Fibroblast of mammary gland (primary cell): ENCODE measurements at places on chromosomes 1 and 21.

GRCh38 chr1:171372418-171373084 is 58.6 kb downstream of the FMO4 start:
- DNase-seq, result no peak

GRCh38 chr1:106907795-106908194 is 148.7 kb upstream of the PRMT6 start:
- DNase-seq, result no peak

DNA sequence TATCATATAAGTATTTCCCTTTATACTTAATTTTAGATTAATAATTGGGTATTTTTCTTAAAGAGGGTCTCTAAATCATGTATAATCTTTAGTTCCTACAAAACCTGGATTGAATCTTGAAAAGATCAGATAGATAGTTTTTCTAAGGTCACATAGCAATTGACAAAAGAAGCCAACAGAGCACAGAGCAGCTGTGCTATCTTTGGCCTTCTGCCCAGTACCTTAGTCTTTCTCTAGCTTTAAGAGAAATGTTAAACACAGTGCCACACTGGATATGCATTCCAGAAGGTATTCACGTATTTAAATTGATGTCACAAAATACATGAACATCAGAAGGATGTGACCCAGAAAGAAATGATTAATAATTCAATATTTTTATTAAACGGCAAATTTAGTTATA is 86.8 kb downstream of the C21orf91 start:
- peak; percentile 7 for DNase-seq

DNA sequence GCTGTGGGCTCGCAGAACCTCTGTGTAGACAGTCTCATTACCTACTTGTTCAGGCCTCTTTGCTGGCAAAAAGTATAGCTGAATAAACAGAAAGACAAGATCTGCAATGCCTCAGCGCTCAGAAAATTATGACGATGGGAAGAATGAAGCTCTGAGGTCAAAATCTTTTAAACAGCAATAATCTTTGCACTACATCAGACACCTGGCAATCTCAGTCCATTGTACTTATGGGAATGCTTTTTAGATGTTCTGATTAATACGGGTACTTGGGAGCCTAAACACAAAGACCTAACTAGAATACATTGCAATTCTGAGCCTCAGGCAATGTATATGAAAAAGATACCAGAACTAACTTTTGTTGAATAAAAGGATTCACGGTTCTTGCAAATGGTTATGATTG is 410.7 kb downstream of the SMYD3 start:
- no peak for DNase-seq

- DNase-seq, result no peak
These were observed 5.7 kb downstream of the MAP3K6 start for GRCh38 chr1:27361044-27361402.

GRCh38 chr1:59077466-59078069 is 219.3 kb upstream of the FGGY start:
- DNase-seq, result no peak

DNA sequence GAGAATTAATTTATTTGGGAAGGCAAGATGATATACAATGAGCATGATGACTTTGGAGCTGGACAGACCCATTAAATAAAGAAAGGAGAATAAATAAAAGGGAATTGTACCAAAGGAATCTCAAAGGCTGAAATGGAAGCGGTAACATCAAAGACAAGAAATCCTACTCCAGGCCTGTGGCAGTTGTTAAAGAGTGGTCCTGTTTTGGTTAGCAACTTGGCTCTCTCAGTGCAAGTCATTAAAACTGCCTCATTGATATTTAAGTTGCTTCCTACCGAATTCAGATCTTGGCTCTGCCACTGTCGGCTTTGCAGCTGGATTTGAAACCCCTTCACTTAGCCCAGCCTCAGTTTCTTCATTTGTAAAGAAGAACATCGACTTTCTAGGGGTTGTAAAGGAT is 10.1 kb downstream of the TGFB2 start:
- DNase-seq, result no peak

DNA sequence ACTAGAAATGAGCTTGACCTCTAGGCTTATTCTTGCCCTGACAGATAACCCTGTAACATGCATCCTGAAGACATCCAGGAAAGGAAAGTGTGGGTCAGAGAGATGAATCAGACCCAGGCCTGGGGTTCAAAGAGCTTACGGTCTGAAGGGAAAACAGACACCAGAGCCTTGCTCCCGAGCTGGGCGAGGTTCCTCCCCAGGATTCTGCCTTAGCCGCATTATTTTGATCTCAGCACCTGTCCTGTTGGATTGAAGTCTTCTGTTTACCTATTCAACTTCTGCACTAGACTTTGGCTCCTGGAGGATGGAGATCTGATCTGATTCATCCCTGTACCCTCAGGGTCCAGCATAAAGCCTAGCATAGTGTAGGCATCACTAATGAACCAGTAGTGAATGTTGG is 1.9 kb downstream of the CYP4B1 start:
- DNase-seq, result no peak

GRCh38 chr1:151372058-151372934 is at the start of gene SELENBP1:
SELENBP1 (minus strand) TSS chr1:151372705; CDS start chr1:151372641, 64 bp downstream.
- peak; percentile 74 for DNase-seq

DNA sequence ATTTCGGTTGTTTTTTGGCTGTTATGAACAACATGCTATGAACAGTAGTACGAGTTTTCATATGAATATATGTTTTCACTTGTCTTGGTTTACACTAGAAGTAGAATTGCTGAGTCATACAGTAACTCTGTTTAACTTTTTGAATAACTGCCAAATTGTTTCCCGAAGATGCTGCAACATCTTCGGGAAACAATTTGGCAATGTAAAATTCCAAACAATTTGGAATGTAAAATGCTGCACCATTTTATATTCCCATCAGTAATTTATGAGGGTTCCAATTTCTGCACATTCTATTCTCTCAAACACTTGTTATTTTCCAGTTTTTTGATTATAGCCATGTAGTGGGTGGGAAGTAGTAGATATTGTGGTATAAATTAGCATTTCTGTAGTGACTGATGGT is 11.6 kb downstream of the PCBP3 start:
- peak; percentile 87 for DNase-seq

GRCh38 chr1:45621895-45622523 is 1.8 kb downstream of the CCDC17 start:
- DNase-seq, result no peak

DNA sequence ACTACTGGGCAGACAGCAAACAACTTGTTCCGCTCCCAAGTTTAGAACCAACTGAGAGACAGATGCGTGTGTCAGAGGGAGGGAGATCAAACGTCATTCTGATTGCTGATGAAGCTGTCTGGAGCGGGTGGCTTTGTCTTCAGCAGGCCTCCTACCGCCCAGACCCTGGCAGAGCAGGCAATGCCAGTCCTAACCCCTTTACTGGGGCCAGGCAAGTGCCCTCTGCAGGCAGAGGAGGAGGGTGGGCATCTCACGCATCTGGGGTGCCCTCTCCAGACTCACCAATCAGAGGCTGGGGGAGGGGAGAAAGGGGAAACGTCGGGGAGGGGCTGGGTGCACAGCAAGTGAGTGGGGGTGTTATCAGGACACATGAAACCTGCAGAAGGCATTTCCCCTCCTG is 126.6 kb downstream of the ACTL8 start:
- DNase-seq, result peak; percentile 23

DNA sequence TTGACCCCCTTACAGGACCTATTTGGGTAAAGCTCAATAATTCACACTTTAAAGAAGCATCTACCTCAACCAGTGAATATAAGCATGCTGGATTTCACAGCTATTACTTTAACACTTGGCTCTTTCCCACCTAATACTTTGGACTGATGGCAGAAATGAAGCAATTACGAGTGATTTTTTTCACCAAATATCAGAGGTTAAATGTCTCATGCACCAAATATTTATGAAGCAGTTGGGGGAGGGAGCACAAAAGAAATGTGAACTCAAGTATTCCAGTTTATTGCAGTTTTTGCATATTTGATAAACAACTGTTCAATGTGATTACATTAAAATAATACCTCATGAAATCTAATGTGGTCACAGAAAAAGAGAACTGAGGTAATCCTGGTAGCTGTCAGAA is 223.6 kb downstream of the LRRC7 start:
- peak; percentile 19 for DNase-seq

DNA sequence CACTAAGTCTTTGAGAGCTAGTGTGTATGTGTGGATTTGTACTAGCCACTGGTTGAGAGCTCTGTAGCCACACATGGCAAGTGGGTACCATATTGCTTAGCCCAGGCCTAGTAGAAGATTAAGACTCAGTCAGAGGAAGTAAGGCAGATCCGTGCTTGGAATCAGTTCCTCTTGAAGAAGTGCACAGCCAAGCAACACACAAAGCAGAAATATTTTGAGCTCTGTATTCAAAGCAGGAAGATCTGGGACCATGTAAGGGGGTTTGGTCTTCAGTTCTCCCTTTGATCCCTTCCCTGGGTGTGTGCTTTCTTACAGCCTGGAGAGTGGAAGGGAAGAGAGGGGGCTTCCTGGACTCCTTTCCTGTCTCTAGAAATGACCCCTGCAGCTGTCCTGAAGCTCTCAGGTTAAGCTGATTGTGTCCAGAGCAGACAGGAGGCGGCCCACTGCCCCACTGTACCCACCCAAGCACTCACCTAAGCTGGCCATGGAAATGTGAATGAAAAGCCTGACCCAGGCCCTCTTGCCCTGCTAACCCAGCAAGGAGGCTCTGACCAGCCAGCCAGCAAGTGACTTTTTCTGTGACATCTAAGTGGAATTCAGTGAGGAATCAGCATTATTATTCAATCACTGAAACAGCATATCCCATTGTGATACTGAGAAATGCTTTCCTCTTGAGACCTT is 3.6 kb downstream of the ETS2 start:
- no peak for DNase-seq

DNA sequence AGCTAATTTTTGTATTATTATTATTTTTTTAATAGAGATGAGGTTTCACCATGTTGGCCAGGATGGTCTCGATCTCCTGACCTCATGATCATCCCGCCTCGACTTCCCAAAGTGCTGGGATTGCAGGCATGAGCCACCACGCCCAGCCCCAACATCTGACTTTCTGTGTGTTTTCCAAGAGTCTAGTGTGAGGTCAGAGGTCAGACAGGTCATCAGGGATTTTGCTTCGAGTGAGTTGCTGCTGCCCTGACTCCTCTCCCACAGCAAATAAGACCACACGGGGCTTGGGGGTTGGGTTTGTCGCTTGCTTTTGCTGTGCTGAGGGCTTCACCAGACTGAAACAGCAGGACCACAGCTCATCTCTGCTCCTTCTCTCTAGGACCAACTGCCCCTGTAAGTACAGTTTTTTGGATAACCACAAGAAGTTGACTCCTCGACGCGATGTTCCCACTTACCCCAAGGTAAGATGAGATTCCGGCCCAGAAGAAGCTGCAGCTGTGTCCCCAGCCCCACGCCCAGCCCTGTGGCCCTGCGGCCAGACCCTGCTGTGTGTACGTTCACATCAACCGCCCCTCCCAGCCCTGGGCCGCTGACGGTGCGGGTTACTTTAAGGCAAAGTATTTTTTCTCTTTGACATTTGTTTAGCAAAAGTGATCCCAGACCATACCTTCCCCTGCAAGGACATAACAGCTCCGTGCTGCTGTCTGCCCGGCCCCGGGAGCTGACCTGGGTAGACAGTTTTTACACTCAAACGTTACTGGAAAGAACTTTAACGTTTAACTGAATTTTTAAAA is 97.5 kb downstream of the PDE9A start:
- DNase-seq, result no peak

DNA sequence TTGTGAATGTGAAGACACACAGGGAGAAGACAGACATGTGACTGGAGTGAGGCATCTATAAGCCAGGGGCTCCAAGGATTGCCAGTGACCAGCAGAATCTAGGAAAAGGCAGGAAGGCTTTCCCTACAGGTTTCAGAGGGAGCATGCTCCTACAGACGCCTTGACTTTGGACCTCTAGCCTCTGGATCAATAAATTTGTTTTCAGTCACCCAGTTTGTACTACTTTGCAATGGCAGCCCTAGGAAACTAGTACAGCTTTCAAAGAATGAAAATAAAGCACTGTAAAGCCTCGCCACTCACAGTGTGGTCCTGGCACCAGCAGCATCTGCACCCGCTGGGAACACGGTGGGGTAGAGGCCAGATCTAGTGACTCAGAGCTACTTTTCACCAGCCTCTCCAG is 510.0 kb downstream of the LTN1 start:
- DNase-seq, result no peak

GRCh38 chr21:41139275-41139674 is 28.7 kb upstream of the BACE2 start:
- DNase-seq, result no peak

DNA sequence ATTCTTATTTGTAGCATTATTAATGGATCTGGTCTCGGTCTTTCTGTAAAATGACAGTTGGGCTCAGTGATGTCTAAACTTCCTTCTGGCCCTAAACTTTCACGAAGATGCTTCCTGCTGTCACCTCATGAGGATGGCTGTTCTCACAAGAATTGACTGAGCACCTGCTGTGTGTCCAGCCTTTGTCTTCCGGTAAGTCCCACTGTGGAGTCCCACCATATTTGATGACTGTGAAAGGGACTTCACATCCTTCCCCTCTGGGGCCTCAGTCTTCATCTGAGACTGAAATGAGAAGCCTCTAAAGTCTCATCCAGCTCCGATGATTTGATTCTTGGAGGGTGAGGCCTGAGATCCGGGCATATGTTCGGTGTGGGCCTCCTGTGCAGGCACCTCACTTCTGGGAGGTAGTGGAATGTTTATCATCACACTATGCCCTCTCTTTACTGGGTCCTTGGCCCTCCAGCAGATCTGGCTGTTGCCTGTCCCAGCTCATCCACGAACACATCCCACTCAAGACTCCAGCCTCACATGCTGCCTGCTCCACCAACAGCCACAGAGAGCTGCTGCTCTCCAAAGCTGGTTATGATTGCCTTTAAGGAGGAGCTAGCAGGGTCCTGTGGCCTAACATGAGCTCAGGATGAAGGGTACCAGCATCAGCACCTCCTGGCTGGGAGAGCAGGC is 95.8 kb downstream of the KCNN3 start:
- no peak for DNase-seq

- DNase-seq, result no peak
These were observed 192.3 kb downstream of the AMY1C start for GRCh38 chr1:103942029-103942428.
